ENCODE measurements at places on chromosomes 6 and 20. TPM values are rescaled to one million over a fixed set of nuclear protein-coding genes. Genes with fewer than 3 reads are reported as not detected.
A peak's percentile ranks its signal among the peaks of the same experiment; 100 is the strongest.

GRCh38 chr6:125194941-125195340 lies 41.4 kb downstream of the TPD52L1 start:
- no peak for DNase-seq
- no peak overlapping the region for H3K27ac ChIP-seq
- H3K4me1 ChIP-seq = peaks cover 2% of the 10 kb centered on the region
- no peak overlapping the region for H3K4me3 ChIP-seq

GRCh38 chr6:127069659-127070279 lies 48.7 kb upstream of the RSPO3 start:
- H3K36me3 ChIP-seq = no peaks in the 10 kb centered on the region
- no peak for DNase-seq
- peaks cover 1% of the 10 kb centered on the region for H3K27me3 ChIP-seq
- no peak overlapping the region for H3K4me3 ChIP-seq
- H3K4me1 ChIP-seq = no peaks in the 10 kb centered on the region

DNA sequence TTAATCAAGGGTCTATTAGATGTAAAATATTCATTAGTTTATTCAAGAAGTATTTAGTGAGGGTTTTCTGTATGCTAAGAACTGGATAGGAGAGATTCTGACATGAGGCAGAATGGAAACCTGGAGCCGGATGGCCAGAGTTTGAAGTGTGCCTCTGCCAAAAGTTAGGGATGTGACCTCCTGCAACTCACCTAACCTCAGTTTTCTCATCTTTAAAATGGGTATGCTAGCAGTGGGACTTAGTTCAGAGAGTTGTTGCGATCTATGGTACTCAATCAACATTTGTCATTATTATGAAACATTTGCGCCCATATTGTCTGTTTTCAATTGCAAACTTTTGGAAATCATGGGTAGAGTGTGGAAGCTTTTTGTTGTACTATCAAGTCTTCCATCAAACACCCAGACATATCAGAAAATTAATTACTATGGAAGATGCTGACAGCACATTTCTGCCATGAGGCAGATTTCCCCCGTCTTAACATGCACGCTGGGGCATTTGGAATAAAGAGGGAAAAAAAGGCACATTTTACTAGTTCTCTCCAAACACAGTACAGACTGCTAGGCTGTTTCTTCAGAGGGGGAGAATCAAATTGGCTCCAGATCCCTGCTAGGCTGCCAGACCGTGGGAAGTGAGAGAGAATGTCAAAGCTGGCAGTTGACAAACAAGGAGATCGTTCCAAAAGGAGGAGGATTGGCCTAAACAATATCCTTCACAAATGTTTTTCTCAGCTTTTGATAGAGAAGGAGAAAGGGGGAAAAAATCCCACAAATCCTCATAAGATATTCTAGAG lies 205.3 kb upstream of the TSHZ2 start:
- DNase-seq = no peak
- no peaks in the 10 kb centered on the region for H3K4me1 ChIP-seq
- no peaks in the 10 kb centered on the region for H3K27me3 ChIP-seq
- H3K27ac ChIP-seq = no peak overlapping the region
- no peak overlapping the region for H3K4me3 ChIP-seq

DNA sequence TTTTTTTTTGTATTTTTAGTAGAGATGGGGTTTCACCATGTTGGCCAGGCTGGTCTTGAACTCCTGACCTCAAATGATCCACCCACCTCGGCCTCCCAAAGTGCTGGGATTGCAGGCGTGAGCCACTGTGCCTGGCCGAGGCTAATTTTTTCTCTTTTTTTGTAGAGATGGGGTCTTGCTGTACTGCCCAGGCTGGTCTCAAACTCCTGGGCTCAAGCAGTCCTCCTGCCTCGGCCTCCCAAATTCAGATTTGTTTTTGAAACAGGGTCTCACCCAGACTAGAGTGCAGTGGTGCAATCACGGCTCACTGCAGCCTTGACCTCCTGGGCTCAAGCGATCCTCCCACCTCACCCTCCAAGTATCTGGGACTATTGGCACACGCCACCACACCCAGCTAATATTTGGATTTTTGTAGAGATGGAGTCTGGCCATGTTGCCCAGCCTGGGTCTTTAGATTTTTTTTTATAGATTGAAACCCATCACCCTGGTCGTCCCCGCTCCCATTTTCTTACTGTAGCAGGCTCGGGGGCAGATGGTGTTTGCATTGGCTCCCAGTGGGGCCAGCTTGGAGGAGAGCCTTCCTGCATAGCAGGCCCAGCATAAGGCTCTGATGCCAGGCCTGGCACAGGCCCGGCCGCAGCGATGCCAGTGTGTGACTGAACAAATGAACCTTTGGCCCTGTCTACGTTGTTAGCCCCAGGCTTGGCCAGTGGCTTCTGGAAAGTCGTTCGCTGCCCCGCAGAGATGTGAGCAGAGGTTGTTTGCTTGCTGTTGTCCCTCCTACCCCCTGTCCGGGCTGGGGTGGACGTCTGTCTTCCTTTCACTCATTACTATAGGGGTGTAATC lies 4.3 kb upstream of the MTG2 start:
- no peaks in the 10 kb centered on the region for H3K27me3 ChIP-seq
- H3K27ac ChIP-seq = no peak overlapping the region
- H3K36me3 ChIP-seq = peaks cover 7% of the 10 kb centered on the region
- no peak overlapping the region for H3K4me3 ChIP-seq
- DNase-seq = no peak

- peak overlapping the region; percentile 66 for H3K4me3 ChIP-seq
- DNase-seq = no peak
- peaks cover 84% of the 10 kb centered on the region for H3K4me1 ChIP-seq
- peak overlapping the region; percentile 100 for H3K27ac ChIP-seq
- peaks cover 14% of the 10 kb centered on the region for H3K36me3 ChIP-seq
These were observed 518.1 kb upstream of the JARID2 start for GRCh38 chr6:14727494-14728395.

GRCh38 chr6:20266851-20267608 lies 54.8 kb upstream of the MBOAT1 start:
- peaks cover 7% of the 10 kb centered on the region for H3K4me1 ChIP-seq
- no peak overlapping the region for H3K4me3 ChIP-seq
- H3K27me3 ChIP-seq = no peaks in the 10 kb centered on the region
- peak overlapping the region; percentile 4 for H3K27ac ChIP-seq

DNA sequence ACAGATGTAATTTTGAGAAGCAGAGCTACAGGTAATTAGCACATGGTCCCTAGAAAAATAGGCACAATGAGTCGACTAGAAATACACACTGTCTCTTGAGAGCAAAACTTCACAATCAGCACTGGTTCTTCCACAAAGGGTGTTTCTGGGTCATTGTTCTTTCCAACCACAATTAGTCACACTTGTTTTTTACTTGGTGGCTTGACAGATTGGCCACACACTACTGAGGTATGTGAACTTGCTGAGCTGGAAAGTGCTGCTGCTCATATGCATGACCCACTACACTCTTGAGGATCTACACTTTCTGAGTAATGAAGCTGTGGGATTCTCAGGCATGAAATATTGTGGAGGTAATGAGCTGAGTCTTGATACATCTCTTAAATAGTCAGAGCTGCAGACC lies 347.7 kb downstream of the BCKDHB start:
- H3K27me3 ChIP-seq = no peaks in the 10 kb centered on the region
- no peak overlapping the region for H3K4me3 ChIP-seq
- peak; percentile 11 for DNase-seq
- H3K27ac ChIP-seq = no peak overlapping the region
- H3K4me1 ChIP-seq = no peaks in the 10 kb centered on the region
- H3K36me3 ChIP-seq = no peaks in the 10 kb centered on the region

The POU3F2 gene
- not detected for total RNA-seq

- no peaks in the 10 kb centered on the region for H3K36me3 ChIP-seq
These were observed 53.3 kb downstream of the SYNDIG1 start for GRCh38 chr20:24522452-24523330.

GRCh38 chr20:14510341-14510740 lies 172.9 kb upstream of the FLRT3 start:
- H3K4me1 ChIP-seq = no peaks in the 10 kb centered on the region
- no peak overlapping the region for H3K27ac ChIP-seq
- no peaks in the 10 kb centered on the region for H3K36me3 ChIP-seq

DNA sequence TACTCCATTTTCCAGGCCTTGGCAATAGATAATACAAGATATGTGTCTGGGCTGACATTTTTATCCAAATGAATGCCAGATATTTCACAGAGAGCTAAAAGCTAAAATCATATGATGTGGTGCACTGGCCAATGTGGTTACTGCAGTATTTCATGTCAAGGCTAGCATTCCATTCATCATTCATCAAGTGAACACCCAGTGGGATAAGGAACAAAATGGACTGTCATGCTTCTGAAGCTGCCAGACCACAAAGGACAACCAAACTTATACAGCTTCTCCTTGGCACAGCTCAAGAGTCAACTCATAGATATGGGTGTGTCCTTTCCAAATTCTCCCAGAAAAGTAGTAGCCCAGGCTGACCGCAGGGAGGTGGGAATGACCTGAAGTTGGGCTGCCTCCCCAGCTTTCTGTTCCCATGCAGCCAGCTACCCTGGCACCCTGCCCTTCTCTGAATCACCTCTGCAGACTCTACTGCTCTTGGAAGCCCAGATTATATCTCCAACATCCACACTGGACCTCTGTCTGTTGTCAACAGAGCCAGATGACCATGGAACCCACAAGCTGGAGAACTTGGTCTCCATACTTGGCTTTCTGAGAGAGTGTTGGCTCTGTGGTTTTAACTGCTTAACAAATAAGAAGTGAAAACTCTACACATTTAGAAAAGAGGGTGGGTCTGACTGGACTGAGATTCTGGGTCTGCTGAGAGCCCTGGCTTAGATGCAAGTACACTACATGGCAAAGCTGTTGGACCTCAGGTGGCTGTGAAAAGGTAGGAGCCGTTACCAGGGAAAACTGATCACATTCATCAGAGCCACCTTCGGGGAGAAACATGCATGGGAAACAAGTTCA lies 122.8 kb downstream of the ALDH8A1 start:
- no peaks in the 10 kb centered on the region for H3K36me3 ChIP-seq
- DNase-seq = no peak
- H3K27me3 ChIP-seq = peaks cover 3% of the 10 kb centered on the region
- no peak overlapping the region for H3K27ac ChIP-seq
- H3K4me3 ChIP-seq = no peak overlapping the region

DNA sequence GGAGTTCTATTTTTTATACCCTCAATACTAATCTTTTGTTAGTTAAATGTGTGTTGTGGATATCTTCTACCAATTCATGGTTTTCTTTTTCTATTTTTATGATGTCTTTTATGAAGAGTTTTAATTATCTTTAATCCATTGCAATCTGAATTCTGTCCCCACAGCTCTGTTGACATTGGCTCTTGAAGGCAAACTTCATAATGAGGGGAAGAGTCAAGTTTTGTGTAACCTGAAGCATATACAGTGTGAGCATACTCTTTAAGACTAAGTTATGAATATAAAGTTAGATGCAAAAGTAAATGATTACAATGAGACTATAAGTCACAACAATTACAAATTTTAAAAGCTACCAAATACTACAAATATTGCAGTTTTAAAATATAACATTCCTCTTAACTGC lies 34.2 kb downstream of the RNF217 start:
- DNase-seq = no peak
- no peaks in the 10 kb centered on the region for H3K36me3 ChIP-seq
- no peak overlapping the region for H3K27ac ChIP-seq
- H3K27me3 ChIP-seq = no peaks in the 10 kb centered on the region

The HRH3 gene
- total RNA-seq = not detected

DNA sequence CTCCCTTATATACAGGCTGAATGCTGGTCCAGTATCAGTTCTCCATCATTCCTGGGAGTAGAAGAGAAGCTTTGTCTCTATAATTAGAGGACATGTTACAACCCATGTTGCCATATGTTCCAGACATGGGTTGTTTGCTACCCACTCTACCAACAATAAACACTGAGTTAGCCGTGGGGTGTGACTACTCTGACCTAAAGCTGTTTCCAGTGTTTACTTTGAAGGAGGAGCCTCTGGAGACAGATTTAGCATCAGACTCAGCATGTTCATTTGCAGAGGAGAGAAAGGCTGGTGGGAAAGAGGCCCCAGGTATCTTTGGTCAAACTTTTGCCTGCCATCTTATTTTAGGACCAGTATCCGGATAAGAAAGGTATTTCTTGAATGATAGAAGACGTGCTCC lies 157.9 kb upstream of the SNX9 start:
- H3K4me3 ChIP-seq = no peak overlapping the region
- no peaks in the 10 kb centered on the region for H3K36me3 ChIP-seq
- no peak overlapping the region for H3K27ac ChIP-seq
- peaks cover 4% of the 10 kb centered on the region for H3K27me3 ChIP-seq
- H3K4me1 ChIP-seq = peaks cover 13% of the 10 kb centered on the region
- no peak for DNase-seq

- no peaks in the 10 kb centered on the region for H3K36me3 ChIP-seq
- H3K4me3 ChIP-seq = no peak overlapping the region
- H3K4me1 ChIP-seq = peaks cover 6% of the 10 kb centered on the region
- H3K27me3 ChIP-seq = peaks cover 21% of the 10 kb centered on the region
- no peak for DNase-seq
These were observed 16.4 kb downstream of the CPXM1 start for GRCh38 chr20:2783908-2784566.

- H3K4me1 ChIP-seq = peaks cover 25% of the 10 kb centered on the region
- no peak overlapping the region for H3K27ac ChIP-seq
- no peak overlapping the region for H3K4me3 ChIP-seq
- no peaks in the 10 kb centered on the region for H3K27me3 ChIP-seq
- peaks cover 2% of the 10 kb centered on the region for H3K36me3 ChIP-seq
These were observed 4.8 kb upstream of the ZMYND8 start for GRCh38 chr20:47361057-47361915.

DNA sequence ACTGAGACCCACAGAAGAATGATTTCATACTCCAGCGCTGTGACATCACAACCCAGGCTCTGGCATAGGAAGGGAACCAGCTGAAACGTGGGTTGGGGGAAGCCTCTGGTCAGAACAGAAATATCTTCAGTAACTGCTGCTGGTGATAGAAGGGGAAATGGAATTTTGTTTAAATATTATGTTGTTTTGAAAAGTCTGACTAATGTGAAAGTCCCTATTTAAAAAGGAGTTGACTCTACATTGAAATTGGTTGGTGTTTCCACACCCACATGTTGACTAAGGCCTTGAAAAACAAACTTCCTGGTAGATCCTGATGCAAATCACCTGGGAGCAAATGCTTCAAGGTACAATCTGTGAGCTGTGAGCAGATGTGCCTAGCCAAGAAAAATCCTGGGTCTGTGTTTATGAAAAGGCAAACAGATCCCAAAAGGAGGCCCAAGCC lies 24.5 kb upstream of the TCP11 start:
- H3K27me3 ChIP-seq = peaks cover 5% of the 10 kb centered on the region
- H3K27ac ChIP-seq = no peak overlapping the region
- H3K36me3 ChIP-seq = no peaks in the 10 kb centered on the region
- H3K4me1 ChIP-seq = peaks cover 7% of the 10 kb centered on the region

- H3K4me3 ChIP-seq = no peak overlapping the region
- no peak for DNase-seq
- H3K36me3 ChIP-seq = no peaks in the 10 kb centered on the region
These were observed 298.9 kb upstream of the BMP2 start for GRCh38 chr20:6468423-6469116.

DNA sequence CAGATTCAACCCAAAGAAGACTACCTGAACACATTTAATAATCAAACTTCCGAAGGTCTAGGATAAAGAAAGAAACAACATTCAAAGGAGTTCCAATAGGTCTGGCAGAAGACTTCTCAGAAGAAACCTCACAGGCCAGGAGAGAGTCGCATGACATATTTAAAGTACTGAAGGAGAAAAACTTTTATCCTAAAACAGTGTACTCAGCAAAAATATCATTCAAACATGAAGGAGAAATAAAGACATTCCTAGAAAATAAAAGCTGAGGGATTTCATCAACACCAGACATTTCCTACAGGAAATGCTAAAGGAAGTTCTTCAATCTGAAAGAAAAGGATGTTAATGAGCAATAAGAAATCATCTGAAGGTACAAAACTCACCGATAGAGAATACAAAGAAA lies 108.6 kb downstream of the BTBD9 start:
- DNase-seq = no peak
- H3K4me1 ChIP-seq = peaks cover 18% of the 10 kb centered on the region
- H3K27ac ChIP-seq = no peak overlapping the region

Data from activated CD4-positive, alpha-beta memory T cell treated with anti-CD3 and anti-CD28 coated beads for 36 hours (primary cell).